Amygdala (tissue), 56 donors: ENCODE measurements at places on chromosomes 11 and 22.

DNA sequence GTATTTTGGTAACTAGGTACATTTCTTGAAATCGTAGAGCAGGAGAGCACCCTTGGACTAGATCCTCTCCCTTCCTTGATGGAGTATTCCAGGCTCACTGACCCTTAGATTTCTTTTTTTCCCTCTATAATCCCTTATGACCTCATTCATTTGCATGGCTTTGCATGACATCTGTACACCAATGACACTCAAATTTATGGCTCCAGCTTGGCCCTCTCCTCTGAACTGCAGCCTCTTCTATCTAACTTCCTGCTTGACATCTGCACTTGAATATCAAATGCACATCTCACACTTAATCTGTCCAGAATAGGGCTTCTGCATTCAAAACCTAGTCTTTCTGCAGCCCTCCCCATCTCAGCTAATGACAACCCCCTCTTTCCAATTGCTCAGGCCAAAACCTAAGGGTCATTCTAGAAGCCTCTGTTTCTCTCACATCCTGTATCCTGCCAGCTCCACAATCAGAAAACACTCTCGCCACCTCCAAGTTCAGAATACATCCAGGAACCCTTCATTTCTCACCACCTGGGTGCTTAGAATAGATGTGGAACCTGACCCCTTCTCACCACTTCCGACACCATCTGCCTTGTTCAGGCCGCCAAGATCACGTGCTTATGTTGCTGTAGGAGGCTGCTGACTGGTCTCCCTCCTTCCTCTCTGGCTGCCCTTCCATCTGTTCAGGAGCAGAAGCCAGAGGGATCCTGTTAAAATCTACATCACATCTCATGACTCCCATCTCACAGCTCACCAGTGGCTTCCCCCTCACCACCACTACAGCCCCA lies 138.9 kb upstream of the MTNR1B start:
- no peak for DNase-seq

GRCh38 chr11:7872890-7873289 lies 58.2 kb downstream of the OR10A6 start:
- no peak for DNase-seq

GRCh38 chr11:117205211-117205818 lies 6.1 kb downstream of the TAGLN start:
- no peak for DNase-seq

DNA sequence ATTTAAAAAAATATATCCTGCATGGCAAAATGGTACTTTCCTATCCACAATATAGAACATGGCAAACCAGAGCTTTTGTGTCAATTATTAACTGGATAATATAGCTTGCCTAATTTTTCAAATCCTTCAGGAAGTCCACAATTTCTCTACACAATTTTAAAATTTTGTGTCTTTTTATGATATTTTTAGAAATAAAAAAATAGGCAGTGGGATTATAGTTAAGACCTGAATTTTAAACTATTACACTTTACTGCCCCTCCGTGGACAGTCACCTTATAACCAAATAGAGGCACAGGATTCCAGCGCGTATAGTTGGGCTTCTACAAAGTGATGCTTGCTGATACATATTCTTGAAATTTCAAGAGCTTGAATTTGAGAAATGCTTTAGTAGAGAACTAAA lies 2.1 kb upstream of the DMC1 start:
- DNase-seq = no peak

GRCh38 chr11:12922980-12923507 lies 86.1 kb upstream of the RASSF10 start:
- DNase-seq = no peak

DNA sequence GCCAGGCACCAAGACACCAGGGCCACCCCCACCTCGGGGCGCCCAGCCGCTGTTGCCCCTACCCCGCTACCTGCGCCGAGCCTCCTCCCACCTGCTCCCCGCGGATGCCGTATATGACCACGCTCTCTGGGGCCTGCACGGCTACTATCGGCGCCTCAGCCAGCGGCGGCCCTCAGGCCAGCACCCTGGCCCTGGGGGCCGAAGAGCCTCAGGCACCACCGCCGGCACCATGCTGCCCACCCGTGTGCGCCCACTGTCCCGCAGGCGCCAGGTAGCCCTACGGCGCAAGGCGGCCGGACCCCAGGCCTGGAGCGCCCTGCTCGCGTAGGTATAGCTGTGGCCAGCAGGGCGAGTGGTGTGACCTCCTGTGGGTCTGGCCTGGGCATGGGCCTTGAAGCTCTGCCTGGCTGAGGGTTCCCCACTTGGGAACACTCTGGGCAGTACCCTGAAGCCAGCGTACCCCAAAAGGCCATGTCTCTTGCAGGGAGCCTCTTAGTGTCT lies 14.8 kb upstream of the MDK start:
- DNase-seq = no peak

DNA sequence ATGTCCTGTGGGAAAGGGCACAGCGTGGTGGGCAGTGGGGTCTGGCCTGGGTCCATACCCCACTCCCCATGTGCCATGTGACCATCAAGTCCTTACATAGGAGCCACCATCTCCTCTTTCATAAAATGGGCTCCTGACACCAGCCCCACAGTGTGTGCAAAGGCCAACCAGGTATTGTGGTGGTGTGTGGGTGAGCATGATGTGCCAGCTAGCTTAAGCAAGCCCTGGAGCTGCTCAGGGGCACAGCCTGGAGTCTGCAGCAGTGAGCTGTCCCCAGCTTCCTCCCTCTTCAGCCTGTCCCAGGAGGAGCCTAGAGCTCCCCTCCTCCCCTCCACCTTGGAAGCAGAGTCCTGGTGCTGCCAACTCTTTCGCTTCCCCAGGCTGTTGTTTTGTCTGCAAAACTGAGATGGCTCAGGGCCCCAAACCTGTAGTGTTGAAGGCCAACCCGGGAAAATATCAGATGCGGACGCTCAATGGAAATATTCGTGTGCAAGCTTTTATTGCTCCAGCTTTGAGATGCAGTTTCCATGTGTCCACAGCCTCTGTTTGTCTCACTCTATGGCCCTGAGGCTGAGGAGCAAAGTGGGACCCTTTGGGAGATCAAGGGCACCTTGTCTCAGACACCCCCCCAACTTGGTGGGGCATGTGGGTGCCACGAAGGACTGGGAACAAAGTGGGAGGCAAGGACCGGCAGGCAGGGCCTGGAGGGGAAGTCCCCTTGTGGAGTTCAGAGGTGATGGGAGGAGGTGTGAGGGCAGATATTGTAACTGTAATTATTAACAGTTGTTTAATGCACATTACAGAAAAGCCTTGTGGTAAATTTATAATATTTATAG lies 92.6 kb downstream of the CTTN start:
- DNase-seq = no peak

DNA sequence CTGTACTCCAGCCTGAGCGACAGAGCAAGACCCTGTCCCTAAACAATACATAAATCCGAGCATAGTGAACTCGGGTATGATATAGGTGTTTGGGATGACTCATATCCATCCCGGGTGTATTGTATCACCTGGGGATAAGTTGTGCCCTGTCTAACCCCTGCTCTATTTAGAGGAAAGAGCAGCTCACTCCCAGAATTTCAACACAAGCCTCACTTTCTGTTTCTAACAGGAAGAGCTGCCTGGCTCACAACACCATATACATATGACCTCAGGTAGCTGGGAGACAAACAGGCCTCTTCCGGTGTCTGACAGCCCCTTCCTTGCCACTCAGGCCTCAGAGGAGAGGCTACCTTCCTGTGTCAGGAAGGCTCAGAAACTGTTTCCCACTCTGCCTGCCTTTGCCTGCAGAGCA lies 9.9 kb upstream of the MICALL1 start:
- DNase-seq = no peak
